ELF-1 (cell line): ENCODE measurements at places on chromosomes 5 and 9.

GRCh38 chr5:1926471-1927341 is 44.0 kb upstream of the IRX4 start:
- no peak for DNase-seq

DNA sequence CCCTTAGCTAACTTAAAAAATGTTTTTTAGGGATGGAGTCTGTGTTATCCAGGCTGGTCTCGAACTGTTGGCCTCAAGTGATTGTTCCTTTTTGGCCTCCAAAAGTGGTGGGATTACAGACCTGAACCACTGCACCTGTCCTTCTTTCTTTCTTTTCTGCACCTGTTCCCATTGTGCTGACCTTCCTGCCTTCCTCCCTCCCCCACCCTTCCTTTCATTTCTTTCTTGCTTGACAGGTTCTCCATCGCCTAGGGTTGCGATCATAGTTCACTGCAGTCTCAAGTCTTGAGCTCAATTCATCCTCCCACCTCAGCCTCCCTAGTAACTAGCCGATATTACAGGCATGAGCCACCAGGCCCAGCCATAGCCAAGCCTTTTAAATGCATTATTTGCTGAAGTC is 20.6 kb downstream of the JMY start:
- peak; percentile 28 for DNase-seq

- DNase-seq, result no peak
These were observed 11.5 kb upstream of the FAF2 start for GRCh38 chr5:176436656-176437055.

DNA sequence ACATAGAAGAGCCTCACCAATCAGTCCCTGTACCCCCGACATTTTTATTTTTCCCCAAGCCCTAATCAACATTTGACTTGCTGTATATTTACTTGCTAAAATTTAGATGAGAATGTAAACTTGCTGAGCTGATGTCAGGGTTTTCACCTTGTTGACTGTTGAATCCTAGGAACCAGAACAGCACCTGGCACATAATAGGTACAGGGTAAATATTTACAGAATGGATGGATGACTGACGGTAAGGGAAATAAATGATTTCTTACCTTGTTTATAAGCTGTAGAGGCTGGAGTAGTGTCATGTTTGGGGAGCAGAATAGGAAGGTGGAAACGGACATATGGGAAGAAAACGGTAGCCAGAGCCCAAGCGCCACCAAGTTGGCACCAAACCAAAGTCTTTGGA is 107.0 kb upstream of the NUDT12 start:
- DNase-seq, result no peak

DNA sequence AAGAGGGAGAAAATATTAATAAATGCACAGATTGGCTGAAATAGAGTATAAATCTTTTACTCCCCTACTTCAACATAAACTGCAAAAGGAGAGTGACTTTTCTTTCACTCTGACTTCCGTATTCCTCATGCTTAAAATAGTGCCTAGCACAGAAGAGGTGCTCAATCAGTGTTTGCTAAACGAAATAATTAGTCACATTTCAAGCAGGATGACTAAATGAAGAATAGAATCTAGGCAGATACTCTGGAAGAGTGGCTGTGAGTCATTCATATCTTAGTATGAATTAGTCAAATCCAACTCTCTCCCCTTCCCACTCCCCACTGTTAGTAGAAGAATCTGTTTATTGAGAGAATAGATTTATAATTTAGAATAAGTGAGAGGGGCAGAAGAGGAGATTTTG is 4.8 kb downstream of the CD274 start:
- no peak for DNase-seq
